ENCODE measurements at places on chromosomes 7 and 10.

GRCh38 chr10:13636776-13637175, 50.0 kb downstream of the PRPF18 start:
- DNase-seq, result no peak

- no peak for DNase-seq
Measured at GRCh38 chr10:68367121-68367520, 34.4 kb upstream of the PBLD start.

DNA sequence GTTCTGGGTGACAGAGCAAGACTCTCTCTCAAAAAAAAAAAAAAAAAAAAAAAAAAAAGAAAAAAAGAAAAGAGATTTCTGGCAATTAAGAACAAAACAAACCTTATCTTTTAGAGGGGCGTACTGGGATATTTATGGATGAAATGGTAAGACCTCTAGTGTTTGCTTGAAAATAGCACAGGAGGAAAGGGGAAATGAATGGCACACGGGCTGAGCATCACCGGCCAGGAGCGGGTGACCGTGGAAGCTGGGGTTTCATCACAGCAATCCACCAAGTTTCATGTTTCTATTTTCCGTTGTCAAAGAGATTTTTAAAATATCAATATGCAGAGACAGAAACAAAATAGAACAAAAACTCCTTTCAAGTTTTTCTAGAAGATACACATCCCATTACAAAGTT, 105.6 kb downstream of the SVIL start:
- no peak for DNase-seq

- no peak for DNase-seq
Measured at GRCh38 chr7:20193873-20194272, 23.3 kb downstream of the MACC1 start.

DNA sequence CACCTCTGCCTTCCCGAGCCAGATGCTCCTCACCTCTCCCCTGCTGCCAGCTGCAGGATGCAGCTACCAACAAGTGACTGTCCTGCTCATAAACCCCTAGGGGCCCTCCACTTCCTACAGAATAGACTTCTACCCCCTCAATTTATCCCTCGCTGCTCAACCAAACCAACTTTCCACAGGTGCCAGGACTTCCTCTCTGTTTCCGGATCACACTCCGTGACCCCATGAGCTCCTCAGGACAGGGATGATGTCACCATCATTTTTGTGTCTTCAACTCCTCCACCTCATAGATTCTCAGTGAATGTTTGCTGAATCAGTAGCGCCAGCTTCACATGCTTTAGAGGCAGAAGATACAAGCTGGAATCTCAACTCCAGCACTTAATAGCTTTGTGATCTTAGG, 25.8 kb upstream of the ADRB1 start:
- no peak for DNase-seq

GRCh38 chr7:33807779-33808482, 97.4 kb upstream of the BMPER start:
- DNase-seq, result no peak
